Urothelium cell line (cell line): ENCODE measurements at places on chromosomes 16 and 17.

DNA sequence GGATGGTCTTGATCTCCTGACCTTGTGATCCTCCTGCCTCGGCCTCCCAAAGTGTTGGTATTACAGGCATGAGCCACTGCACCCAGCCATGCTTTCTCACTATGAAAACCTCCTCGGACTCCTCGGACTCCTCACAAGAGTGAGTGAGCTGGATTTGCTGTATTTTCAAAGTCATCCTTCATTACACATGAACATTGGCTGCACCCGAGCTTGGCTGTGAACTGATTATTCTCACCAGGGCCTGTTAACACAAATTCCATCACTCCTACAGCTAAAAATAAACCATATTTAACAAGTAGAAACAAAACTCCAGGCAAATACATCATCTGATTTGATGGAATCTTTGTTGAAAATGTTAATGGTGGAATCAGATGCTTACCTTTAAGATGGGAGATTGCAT is 50.3 kb downstream of the PITPNC1 start:
- no peak for DNase-seq

DNA sequence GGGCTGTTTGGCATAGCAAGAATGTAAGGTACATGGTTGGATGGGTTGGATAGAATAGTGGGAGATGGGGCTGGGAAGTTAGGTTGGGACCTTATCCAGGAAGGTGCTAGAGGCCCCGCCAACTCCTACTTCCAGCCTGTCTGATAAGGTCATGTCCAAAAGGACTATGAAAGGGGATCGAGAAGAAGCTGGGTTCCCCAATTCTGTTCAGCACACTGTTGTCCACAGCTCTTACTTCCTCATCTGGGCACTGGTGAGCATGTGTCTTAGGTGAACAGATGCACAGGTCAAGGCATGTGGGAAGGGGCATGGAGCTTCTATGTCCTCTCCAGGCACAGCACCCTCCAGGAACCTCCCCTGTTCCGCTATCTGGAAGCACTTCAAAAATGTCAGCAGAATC is 5.6 kb upstream of the ULK2 start:
- DNase-seq = no peak

- DNase-seq = no peak
These were observed 6.0 kb upstream of the TPPP3 start for GRCh38 chr16:67399218-67399733.

DNA sequence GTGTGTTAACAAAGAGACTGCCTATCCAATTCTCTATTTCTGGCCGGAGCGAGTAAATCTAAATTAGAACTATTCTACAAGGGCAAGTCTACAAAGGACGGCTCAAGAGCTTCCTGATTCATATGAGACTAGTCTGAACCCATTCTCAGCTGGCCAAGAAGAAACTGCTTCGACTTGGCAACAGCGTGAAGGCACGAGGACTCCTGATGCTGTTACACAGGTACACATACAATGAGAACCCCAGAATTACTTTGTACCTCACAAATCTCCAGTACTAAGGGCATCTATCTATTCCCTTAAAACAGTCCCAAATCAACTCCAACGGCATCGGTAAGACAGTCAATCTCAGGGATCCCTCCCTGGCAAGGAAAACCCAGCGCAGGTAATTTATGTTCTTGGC is 1.5 kb downstream of the CRK start:
- no peak for DNase-seq

DNA sequence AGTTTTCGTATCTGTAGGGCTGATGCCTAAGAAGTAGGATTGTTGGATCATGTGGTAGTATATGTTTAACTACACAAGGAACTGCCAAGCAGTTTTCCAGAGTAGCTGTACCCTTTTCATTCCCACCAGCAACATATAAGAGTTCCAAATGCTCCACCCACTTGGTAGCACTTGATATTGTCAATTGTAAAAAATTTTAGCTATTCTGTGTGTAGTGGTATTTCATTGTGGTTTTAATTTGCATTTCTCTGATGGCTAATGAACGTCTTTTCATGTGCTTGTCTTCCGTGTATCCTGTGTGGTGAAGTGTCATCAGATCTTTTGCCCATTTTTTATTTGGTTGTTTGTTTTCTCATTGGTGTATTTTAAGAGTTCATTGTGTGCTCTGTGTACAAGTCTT is 69.7 kb downstream of the TANC2 start:
- DNase-seq = no peak

DNA sequence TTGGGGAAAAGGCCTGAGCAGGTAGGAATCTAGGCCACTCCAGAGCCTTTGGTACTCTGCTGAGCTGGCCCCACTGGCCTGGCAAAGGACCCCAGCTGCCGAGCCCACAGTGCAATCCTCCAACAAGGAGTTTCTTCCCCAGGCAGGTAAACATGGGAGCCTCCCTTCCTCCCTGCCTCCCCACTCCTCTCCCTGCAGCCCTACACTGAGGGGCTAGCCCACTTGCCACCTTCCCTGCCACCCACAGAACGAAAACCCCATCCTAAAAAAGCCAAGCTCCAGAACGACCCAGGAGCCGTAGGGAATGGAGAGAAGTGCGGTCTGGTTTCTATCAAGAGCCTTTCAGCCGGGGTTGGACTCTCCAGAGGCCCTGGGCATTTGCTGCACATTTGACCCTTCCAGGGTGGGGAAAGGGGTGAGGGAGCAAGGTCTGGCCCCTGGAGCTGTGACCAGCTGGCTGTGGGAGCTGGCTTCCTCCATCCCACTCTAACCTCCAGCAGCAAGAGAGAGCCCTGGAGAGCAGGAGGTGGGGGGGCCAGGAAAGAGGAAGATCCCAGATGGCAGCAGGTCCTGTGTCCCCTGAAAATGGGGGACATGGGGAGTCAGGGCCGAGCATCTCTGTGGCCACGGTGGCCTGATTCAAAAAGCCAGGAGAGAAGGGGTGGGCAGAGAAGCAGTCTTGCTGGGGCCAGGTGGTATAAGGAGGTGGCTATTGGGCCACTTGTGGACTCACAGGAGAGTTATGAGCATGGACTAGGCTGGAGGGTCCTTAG is 1.3 kb downstream of the HID1 start:
- DNase-seq = no peak

- DNase-seq = no peak
These were observed 169.7 kb upstream of the ZFHX3 start for GRCh38 chr16:73217654-73218053.

- no peak for DNase-seq
These were observed 44.1 kb upstream of the ADORA2B start for GRCh38 chr17:15900871-15901270.

GRCh38 chr17:80774146-80774545 is 217.5 kb upstream of the CHMP6 start:
- DNase-seq = no peak

DNA sequence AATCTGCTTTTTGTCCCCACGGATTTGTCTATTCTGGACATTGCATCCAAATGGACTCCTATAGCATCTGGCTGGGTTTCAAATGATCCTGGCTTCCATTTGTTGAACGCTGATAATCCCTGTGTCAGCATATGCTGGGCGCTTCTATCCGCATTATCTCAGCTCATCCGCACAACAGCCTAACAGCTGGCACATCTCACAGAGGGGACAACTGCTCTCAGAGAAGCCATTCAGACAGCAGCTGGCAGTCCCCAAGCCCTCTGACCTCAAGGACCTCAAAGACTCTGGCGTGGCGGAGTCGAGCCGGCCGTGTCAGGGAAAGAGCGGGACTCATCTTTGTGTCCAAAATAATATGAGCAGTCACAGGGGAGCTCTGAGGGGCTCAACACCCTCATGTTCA is 82.3 kb downstream of the NT5M start:
- no peak for DNase-seq

- no peak for DNase-seq
These were observed 106.7 kb downstream of the TTC19 start for GRCh38 chr17:16106161-16106891.

DNA sequence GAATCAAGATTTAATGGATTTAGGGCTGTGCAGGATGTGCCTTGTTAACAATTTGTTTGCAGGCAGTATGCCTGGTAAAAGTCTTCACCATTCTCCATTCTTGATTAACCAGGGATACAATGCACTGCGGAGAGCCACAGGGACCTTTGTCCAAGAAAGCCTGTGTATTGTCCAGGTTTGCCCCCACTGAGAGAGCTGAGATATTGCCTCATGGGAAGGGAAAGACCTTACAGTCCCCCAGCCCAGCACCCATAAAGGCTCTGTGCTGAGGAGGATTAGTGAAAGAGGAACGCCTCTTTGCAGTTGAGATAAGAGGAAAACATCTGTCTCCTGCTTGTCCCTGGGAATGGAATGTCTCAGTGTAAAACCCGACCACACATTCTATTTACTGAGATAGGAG is 2169.6 kb downstream of the TP53TG3F start:
- no peak for DNase-seq

DNA sequence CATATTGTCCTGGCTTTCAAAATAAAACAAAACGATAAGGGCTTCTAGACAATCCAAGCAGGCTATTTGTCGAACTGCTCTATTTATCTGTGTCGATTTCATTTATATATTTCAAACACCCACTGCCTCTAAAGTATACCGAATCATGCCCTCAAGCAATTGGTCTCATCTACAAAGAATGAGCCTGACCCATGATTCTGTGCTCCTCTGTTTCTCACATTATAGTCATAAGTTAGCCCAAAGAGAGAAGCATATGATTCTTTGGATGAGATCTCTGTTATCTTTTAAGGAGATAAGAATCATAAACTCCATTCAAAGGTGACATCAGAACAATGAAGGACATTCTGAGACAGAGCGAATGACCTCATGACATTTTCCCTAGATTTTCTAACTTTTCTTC is 191.1 kb downstream of the MAP2K6 start:
- no peak for DNase-seq
